ENCODE measurements at places on chromosomes 7 and 10.

- peak; percentile 66 for DNase-seq
Measured at GRCh38 chr10:101095550-101096213, 33.9 kb downstream of the KAZALD1 start.

DNA sequence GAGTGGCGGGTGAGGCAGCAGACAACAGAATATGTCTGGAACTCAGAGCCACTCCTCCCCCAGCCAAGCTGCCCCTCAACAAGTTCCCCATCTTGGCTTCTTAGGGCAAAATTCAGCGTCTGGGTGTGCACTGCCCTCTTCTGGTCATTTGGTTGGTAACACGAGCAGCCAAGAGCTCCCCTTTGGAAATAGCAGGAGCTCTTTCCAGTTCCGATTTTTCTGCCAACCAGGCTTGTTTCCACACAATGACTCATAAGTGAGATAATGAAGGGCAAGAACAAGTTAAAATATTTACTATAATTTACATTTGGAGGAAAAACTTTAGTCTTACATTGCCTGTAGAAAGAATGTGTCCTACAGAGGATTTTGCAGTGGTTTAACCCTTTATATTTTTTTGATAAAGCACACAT is 70.5 kb downstream of the ADCYAP1R1 start:
- DNase-seq = peak; percentile 13

DNA sequence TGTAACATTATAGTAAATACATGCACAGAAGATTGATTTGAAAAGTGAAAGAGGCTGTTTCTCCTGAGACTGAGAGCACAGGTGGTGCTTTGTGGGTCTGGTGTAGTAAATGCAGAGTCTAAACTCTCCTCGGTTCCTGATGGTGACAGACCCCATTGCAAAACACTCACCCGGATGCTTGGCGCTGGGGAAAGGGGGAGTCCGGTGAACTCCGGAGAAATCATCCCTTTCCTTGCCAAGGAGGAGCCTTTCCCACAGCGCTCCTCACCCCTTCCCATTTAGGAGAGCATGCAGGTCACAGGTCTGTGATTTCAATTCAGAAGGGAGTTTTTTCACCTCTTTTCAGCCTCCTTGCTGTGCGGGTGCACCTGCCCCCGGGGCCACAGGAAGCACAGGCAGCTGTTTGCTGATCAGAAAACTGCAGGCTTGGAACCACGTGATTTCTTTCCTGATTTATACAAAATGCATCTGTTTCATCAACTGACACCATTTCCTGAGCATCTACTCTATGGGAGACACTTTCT is 75.6 kb upstream of the LYZL2 start:
- no peak for DNase-seq

DNA sequence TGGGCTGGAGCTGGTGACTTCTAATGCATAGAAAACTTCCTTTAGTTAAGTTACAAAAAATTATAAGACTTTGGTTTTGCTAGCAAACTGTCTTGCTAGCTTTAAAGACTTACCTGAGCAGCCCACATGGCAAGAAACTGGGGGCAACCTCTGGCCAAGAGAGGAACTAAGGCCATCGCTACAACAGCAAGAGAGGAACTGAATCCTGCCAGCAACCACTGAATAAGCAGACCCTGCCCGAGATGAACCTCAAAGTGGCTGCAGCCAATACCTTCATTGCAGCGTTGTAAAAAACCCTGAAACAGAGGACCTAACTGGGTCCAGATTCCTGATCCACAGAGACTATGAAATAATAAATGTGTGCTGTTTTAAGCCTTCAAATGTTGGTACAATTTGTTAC is 54.6 kb upstream of the STARD3NL start:
- DNase-seq = no peak

- DNase-seq = peak; percentile 60
Measured at GRCh38 chr10:47384148-47384921, at the start of gene ZNF488. ZNF488 (minus strand) TSS chr10:47384293; CDS start chr10:47368829, 15,464 bp downstream.

- no peak for DNase-seq
Measured at GRCh38 chr10:118495499-118495898, 99.9 kb downstream of the PRLHR start.

DNA sequence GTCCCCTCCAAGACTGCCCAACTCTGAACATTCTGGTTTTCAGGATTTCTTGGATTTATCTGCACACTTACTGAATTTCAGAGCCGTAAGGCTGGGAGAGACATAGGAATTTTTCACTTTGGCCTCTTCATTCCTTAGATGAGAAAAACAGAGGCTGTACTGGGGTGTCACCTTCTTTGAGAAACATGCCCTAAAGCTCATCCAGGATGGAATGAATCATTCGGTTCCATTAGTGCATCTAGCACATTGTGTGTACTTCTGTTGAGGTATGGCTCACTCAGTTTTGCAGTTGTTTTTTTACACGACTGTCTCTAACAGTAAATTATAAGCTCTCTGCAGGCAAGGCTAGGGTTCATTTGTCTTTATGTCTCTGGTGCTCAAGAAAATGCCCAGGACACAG is 383.4 kb downstream of the GATA3 start:
- DNase-seq = no peak

GRCh38 chr7:112176693-112177415 is 29.3 kb downstream of the DOCK4 start:
- DNase-seq = no peak

- DNase-seq = no peak
Measured at GRCh38 chr10:78462176-78462575, 428.5 kb downstream of the RPS24 start.

DNA sequence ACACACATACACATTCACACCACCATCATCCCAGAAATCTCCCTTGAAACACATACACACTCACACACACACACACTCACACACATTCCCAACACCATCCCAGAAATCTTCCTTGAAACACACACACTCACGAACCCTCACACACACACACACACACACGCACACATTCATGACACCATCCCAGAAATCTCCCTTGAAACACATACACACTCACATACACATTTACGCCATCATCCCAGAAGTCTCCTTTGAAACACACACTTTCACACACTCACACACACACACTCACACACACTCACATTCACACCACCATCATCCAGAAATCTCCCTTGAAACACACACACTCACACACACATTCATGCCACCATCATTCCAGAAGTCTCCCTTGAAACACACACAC is 360 bp upstream of the OPN4 start:
- DNase-seq = no peak

- no peak for DNase-seq
Measured at GRCh38 chr7:39304668-39305405, 261.4 kb upstream of the YAE1 start.

- DNase-seq = no peak
Measured at GRCh38 chr7:98137134-98137825, 30.6 kb downstream of the LMTK2 start.

GRCh38 chr10:63431962-63432797 is 33.6 kb downstream of the JMJD1C start:
- no peak for DNase-seq

DNA sequence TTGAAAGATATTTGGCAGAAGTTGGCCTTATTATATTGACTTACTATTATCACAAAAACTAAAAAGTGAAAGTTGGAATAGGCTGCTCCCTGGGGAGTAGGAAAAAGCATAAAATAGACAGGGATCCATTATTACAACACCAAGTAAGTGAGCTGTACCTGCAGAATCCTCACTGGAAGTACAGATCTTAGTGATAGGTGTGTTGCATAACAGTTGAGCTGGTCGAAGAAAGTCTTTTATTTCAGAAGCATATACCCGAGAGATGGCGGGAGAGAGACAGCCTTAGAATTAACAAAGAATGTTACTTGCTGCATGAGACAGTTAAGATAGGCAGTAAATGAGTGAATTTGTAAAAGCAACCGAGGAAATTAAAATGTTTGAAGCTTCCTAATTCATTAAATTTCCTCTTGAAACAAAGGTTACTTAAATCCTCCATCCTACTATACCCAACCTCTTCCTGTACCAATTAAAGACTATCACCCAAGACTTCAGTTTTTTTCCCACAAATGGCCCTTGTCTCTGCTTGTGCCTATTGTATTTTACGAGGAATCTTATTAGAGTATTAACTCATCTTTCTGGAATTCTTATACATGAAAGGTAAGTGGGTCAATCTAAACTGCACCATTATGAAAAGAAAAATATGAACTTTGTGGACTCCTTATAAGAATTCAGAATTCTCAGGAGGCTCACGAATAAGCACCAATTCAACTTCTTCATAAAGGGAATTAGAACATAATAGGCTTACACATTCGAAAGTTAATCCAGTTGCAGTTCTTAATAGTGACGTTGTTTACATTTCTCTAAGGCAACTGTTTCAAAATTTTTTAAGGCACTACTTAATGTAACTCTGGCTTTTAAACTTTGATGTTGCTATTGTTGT is 56.2 kb downstream of the CREM start:
- DNase-seq = no peak

GRCh38 chr10:128568990-128569945 is 443.0 kb upstream of the MKI67 start:
- no peak for DNase-seq

- no peak for DNase-seq
Measured at GRCh38 chr10:88996927-88997326, 6.3 kb downstream of the FAS start.

DNA sequence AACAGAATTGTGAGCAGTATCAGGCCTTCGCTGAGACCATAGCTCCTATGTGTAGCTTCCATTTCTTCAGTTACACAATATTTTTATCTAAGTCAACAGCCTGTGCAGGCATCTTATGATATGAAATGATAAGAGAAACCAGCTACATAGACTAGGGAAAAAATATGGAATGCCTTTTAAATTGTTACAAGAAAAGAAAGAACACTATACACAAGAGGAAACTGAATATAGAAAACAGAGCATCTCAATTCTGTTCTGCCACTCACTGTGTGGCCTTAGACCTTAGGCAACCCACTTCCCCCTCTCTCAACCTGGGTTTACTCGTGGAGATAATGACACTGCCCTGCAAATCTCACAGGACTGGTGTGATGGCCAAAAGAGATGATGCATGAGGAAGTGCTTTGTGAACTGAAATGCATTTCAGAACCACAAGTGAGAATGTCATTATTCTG is 132.9 kb downstream of the LRRN3 start:
- DNase-seq = no peak

DNA sequence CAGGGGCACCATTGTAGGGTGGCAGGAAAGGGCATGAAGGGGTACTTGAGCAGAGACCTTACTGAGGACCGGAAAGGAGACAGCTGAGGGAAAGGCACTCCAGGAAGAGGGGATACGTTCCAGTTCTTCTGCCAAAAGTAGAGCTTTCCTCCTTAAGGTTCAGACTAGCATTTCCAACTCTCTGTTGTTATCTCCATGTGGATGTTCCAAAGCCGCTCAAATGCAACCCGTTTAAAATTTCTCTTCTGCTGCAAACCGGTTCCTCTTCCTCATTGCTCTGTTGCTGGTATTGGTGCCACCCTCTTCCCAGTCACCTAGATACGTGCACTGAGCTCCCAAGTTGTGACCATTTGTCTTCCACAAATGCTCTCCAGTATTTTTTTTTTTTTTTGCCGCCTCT is 47.5 kb downstream of the TMEM209 start:
- no peak for DNase-seq

GRCh38 chr10:131082991-131083481 is 228.5 kb downstream of the TCERG1L start:
- no peak for DNase-seq

DNA sequence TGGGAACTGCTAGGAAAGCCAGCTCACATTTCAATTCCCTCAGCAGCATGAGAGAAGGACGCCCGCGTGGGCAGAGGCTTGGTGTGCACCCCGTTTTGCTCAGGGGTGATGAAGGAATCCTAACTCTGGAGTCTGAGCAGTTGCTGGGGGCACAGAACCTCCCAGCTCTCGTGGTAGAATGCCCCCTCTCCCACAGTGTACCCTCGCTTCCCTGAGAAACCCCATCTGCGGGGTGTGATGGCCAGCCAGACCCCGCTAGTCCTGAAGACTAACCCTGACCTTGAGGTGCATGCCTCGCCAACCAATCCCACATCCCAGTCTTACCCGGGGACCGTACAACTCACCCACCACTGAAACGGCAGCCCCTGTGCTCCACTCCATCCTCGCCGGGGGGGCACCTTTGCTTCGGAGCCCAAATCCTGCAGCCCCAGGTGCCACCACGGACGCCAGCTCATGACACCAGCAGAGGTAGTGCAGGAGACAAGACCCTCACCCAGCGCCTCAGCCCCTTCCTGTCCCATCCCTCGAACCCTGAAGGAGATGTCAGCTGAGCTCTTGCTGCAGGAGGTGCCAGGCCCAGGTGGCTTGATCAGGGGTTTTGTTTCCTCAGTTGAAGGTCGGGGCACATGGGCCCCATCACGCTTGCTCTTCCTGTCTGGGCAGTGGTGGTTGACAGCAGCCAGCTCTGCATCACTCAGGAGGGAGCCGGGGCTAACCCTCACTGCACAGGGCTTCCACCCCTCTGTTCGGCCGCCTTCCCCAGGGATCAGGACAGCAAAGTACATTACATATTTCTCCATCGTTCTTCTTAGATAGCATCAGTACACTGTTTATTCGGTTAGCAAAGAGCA is 236.5 kb downstream of the MGMT start:
- no peak for DNase-seq

DNA sequence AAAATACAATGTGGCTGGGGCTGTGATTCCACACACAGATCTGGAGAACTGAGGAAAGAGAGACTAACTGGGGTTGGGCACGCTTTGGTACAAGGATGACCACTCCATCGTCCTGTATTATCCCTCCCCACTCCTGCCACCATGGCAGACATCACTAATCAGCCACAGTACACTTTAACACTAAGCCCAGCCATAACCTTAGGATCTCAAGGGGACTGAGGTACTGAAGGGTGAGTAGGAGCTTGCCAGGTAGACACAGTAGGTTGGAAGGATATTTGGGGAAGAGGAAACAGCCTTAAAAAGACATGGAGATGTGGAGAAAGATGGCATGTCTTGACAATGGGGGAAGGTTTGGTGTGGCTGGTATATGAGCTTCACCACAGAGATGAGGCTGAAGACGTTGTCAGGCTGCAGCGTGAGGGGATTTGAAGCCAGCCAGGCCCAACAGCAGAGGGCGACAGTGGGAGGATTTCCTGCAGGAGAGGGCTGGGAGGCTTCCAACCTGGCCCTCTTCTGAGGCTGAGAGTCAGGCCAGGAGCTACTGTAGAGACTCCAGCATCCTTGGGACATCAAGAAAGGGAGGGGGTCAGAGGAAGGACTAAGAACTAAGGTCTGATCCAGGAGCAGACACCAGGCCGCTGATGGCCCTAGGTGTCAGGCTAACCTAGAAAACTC is 58.6 kb upstream of the COL13A1 start:
- no peak for DNase-seq
